Endothelial cell of umbilical vein (primary cell): ENCODE measurements at places on chromosomes 1 and 21. TPM values are rescaled to one million over a fixed set of nuclear protein-coding genes. Genes with fewer than 3 reads are reported as not detected.

Gene OLFM3
- total RNA-seq, result not detected in 2 replicates

GRCh38 chr1:61055110-61055614, 27.2 kb upstream of the NFIA start:
- peaks cover 13% of the 10 kb centered on the region for H3K4me1 ChIP-seq
- H3K36me3 ChIP-seq, result no peaks in the 10 kb centered on the region
- H3K4me3 ChIP-seq, result no peak overlapping the region
- no peak overlapping the region for H3K27ac ChIP-seq
- peak; percentile 67 for DNase-seq

DNA sequence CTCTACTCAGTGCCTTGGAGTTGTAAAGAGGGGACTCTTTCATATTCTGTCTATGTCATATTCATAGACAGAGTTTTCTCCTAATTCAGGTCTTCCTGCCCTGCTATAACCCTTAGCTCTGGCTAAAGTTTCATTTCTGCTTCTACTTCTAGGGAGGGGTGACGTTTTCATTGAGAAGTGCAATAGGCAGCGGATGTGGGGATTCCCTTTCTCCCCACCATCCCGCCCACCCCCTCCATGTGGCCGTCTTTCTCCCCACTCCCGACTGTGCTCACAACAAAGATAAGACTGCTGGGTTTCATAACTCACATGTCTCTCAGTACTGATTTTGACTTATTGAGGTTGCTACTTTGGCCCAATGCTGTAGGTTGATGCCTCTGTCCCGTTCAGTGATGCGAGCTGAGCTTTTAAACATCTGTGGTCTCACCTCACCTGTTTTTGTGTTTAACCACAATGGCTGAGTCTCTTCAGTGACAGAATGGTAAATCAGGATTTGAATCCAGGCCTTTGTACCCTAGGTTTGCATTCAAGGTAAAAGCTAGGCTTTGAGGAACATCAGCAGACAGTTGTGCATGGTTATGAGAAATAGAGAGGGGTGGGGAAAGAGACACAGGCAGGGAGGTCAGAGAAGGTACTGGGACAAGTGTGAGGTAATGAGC, 7.8 kb upstream of the KIF14 start:
- no peak for DNase-seq
- no peaks in the 10 kb centered on the region for H3K36me3 ChIP-seq
- no peaks in the 10 kb centered on the region for H3K27me3 ChIP-seq
- H3K4me3 ChIP-seq, result no peak overlapping the region

DNA sequence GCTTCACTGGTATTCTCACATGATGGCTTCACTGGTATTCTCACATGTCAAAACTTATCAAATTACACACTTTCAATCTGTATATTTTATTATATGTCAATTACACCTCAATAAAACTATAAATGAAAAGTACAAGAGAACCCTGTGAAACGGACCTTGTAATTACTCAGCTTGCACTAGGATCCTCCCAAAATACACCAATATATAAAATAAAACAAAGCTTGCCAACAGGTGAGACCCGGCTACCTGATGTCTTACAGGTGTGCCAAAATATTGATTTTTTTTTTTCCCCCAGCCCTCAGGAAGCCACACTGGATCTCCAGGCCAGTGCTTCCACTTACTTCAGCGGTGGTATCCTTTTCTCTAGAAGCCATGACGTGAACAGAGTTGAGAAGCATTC, 22.9 kb downstream of the PIK3C2B start:
- H3K36me3 ChIP-seq, result peaks cover 13% of the 10 kb centered on the region
- H3K4me3 ChIP-seq, result no peak overlapping the region
- H3K4me1 ChIP-seq, result peaks cover 22% of the 10 kb centered on the region
- no peaks in the 10 kb centered on the region for H3K27me3 ChIP-seq
- no peak for DNase-seq
- no peak overlapping the region for H3K27ac ChIP-seq

DNA sequence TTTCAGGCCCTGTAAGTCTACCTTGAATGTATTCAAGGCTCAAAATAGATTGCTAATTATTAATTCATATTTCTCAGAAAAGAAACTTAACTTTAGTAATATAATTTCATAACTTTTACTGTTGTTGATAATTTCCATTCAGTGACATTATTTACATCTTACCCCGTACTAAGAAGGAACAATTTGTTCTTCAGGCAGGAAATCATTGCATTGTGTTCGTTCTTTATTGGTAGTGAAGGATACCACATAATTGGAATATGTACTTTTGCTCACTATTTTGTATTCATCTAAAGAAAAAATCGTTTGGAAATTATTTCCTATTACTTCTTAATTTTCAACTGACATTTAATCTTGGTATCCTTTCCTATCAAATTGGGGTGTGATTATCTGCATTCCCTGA, 39.4 kb downstream of the CTTNBP2NL start:
- peaks cover 76% of the 10 kb centered on the region for H3K4me1 ChIP-seq
- H3K36me3 ChIP-seq, result peaks cover 3% of the 10 kb centered on the region
- peak; percentile 53 for DNase-seq
- H3K27me3 ChIP-seq, result no peaks in the 10 kb centered on the region
- H3K27ac ChIP-seq, result peak overlapping the region; percentile 90
- no peak overlapping the region for H3K4me3 ChIP-seq

DNA sequence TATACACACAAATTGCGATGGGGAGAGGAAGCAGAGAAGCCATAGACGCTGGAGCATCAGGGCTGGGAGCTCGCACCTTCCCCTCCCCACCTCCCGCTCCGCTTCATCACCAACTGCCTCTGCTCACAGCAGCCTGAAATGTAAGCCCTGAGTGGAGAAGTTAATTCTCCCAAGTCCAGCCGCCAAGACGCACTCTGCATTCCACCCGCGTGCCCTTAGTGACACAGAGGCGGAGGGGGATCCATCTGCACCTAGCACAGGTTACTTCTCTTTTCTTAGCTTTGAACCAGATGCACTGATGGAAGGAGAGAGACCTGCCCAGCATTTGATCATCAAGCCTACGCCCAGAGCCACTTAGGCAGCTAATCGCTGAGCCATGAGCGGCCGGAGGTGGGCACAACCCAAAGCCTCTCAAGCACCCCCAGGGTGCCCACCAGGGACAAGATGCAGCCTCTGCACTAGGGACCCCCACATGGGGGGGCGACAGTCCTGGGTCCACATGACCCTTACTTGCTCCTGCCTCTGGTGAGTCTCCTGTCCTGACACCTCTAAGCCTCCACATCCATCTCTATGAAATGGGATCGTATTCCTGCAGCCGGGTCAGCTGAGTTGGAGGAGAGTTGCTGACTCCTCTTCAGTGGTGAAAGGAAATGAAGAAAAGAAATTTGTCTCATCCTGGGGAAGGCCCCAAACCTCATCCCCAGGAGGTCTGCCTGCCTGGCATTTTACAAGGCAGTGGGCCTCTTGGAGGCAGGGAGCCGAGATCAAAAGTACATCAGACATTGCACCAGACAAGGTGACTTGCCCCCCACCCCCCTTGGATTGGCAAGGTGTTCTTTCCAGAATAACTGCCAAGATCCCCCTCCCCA, 316.2 kb downstream of the MATN1 start:
- DNase-seq, result no peak
- no peak overlapping the region for H3K27ac ChIP-seq
- H3K27me3 ChIP-seq, result no peaks in the 10 kb centered on the region
- no peaks in the 10 kb centered on the region for H3K36me3 ChIP-seq
- H3K4me3 ChIP-seq, result no peak overlapping the region

DNA sequence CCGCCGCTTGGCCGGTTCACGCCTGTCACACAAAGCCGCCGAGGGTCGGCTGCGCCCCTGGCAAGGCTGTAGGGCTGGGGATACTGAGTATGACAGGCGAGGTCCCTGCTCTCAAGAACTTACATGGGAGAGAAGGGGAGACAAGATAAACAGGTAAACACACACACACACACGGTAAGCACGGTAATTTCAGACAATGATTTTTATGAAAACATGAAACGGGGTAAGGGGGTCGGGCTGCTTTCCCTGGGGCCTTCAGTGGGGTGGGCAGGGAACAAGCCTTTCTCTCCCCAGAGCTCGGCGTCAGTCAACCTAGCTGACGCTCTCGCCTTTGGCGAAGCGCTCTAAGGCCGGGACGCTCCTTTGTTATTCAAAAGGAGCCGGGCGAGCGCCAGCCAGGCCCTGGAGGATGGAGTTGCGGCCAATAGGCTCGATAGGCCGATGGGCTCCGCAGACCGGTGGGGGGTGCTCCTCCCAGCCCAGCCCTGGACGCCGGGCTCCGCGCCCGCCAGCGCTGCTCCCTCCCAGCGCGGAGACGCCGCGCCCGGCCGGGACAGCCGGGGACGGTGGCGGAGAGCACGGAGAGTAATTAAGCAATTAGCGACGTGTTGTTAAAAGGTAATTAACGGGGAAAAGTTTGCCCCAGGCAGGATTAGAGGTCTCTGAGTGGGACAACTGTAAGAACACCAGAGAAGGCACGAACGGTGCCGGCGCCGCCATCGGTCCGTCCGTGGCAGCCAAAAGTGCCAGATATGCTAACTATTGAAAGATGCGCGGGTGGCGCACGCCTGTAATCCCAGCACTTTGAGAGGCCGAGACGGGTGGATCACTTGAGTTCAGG, 950 bp upstream of the INKA2 start:
- DNase-seq, result peak; percentile 59
- H3K27ac ChIP-seq, result peak overlapping the region; percentile 47
- H3K4me3 ChIP-seq, result peak overlapping the region; percentile 37
- H3K4me1 ChIP-seq, result peaks cover 23% of the 10 kb centered on the region
- no peaks in the 10 kb centered on the region for H3K36me3 ChIP-seq
- H3K27me3 ChIP-seq, result peaks cover 4% of the 10 kb centered on the region

Gene TNFRSF1B
- total RNA-seq, result 65.9 and 66.0 TPM in 2 replicates

GRCh38 chr1:201307760-201308499, 24.6 kb downstream of the PKP1 start:
- peaks cover 8% of the 10 kb centered on the region for H3K4me1 ChIP-seq
- peaks cover 4% of the 10 kb centered on the region for H3K27me3 ChIP-seq
- no peaks in the 10 kb centered on the region for H3K36me3 ChIP-seq
- DNase-seq, result no peak
- no peak overlapping the region for H3K27ac ChIP-seq

DNA sequence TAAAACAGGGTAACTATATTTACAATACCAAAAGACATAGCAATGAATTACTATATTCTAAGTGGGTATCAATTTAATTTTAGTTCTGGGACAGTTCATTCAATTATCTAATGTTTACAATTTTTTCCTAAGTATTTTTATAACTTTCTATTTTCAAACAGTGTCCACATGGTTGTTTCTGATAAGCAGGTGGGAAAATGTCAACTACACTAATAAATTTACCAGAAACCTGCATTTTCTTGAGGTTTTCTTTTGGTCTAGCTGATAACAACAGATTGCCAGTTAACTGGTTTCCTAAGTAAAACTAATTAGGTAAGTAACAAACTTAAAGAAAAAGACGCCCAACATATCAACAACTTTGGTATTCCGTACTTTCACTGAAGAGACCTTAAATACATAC, 84.9 kb upstream of the GFI1 start:
- DNase-seq, result no peak
- H3K4me3 ChIP-seq, result no peak overlapping the region
- no peaks in the 10 kb centered on the region for H3K27me3 ChIP-seq
- no peaks in the 10 kb centered on the region for H3K36me3 ChIP-seq
- no peak overlapping the region for H3K27ac ChIP-seq

- H3K4me3 ChIP-seq, result no peak overlapping the region
- peaks cover 13% of the 10 kb centered on the region for H3K4me1 ChIP-seq
- H3K36me3 ChIP-seq, result no peaks in the 10 kb centered on the region
- H3K27ac ChIP-seq, result no peak overlapping the region
These were observed 26.1 kb downstream of the PROK1 start for GRCh38 chr1:110477041-110477440.

Gene KLHDC9
- 1.1 and 1.4 TPM in 2 replicates for total RNA-seq

DNA sequence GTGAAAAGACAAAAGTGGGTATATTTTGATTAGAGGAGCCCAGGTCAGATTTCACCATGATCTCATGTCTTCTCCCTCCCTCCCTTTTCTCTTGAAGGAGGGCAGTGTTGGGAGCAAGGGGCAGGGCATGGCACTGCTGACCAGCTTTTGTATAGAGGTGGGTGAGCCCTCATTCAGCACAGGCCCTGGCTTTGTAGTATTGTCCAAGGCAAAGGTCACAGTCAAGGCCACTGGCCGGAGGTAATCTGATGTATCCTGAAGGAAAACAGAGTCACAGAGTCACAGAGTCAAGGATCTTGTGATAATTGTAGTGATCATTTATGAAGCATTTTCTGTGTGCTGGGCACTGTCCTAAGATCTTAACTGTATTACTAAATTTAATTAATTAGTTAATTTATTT, 11.9 kb downstream of the ITGA10 start:
- H3K4me1 ChIP-seq, result peaks cover 8% of the 10 kb centered on the region
- no peak for DNase-seq
- no peak overlapping the region for H3K27ac ChIP-seq
- no peaks in the 10 kb centered on the region for H3K27me3 ChIP-seq

Gene ERRFI1
- total RNA-seq, result 28.1 and 31.2 TPM in 2 replicates

GRCh38 chr1:173413271-173413707, 63.8 kb upstream of the PRDX6 start:
- no peaks in the 10 kb centered on the region for H3K36me3 ChIP-seq
- H3K27ac ChIP-seq, result no peak overlapping the region
- DNase-seq, result no peak
- H3K4me3 ChIP-seq, result no peak overlapping the region
- peaks cover 4% of the 10 kb centered on the region for H3K4me1 ChIP-seq

DNA sequence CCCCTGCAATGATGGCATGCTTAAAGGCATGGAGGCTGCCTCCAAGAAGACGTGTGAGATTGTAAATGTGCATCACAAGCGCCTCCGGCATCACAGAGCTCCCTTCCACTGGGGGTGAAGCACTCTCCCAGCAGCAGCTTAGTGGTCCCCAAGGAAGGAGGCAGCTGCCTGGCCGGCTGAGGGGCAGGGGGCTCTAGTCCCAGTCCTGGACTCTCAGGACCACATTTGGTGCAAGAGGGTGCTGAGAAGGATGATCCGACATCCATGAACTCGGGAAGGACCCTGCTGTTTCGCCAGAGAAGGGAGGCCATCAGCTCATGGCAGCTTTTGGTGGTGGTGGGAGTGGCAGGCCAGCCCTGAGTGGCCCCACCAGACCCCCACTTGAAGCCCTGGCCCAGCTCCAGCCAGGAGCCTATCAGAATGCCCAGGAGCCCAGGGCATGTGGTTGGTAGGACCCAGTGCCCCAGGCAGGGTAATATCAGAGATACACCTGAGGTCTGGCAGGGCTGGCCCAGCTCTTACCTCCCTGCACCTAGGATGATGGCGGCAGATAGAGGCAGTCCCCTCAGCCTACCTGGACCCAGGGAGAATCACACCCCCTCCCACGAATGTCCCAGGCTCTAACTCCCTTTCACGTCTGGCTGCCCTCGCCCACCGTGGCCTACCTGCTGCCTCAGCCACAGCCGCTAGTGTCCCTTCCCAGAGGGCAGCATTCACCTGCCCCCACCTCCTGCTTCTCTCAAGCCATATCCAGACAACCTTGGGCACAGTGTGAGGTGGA, 2.4 kb upstream of the WNT9A start:
- H3K4me1 ChIP-seq, result peaks cover 16% of the 10 kb centered on the region
- peaks cover 3% of the 10 kb centered on the region for H3K27me3 ChIP-seq
- no peak overlapping the region for H3K27ac ChIP-seq
- H3K4me3 ChIP-seq, result no peak overlapping the region
- no peaks in the 10 kb centered on the region for H3K36me3 ChIP-seq
- DNase-seq, result no peak

- no peak overlapping the region for H3K4me3 ChIP-seq
- no peak for DNase-seq
- H3K4me1 ChIP-seq, result no peaks in the 10 kb centered on the region
- H3K27me3 ChIP-seq, result peaks cover 15% of the 10 kb centered on the region
These were observed 71.5 kb upstream of the CXADR start for GRCh38 chr21:17441370-17441769.

- peaks cover 18% of the 10 kb centered on the region for H3K4me1 ChIP-seq
- no peak for DNase-seq
- no peaks in the 10 kb centered on the region for H3K27me3 ChIP-seq
- H3K4me3 ChIP-seq, result no peak overlapping the region
These were observed 10.7 kb downstream of the APP start for GRCh38 chr21:26159869-26160268.

- no peaks in the 10 kb centered on the region for H3K36me3 ChIP-seq
- H3K4me3 ChIP-seq, result no peak overlapping the region
- DNase-seq, result no peak
- H3K27me3 ChIP-seq, result no peaks in the 10 kb centered on the region
These were observed 30.5 kb downstream of the ZCCHC17 start for GRCh38 chr1:31327381-31327780.

Gene DIPK1A
- 0.62 and 0.93 TPM in 2 replicates for total RNA-seq
